ENCODE measurements at places on chromosomes 7 and 10.
A peak's percentile ranks its signal among the peaks of the same experiment; 100 is the strongest.

GRCh38 chr10:76229341-76229740 is 797.9 kb downstream of the LRMDA start:
- no peak for DNase-seq

DNA sequence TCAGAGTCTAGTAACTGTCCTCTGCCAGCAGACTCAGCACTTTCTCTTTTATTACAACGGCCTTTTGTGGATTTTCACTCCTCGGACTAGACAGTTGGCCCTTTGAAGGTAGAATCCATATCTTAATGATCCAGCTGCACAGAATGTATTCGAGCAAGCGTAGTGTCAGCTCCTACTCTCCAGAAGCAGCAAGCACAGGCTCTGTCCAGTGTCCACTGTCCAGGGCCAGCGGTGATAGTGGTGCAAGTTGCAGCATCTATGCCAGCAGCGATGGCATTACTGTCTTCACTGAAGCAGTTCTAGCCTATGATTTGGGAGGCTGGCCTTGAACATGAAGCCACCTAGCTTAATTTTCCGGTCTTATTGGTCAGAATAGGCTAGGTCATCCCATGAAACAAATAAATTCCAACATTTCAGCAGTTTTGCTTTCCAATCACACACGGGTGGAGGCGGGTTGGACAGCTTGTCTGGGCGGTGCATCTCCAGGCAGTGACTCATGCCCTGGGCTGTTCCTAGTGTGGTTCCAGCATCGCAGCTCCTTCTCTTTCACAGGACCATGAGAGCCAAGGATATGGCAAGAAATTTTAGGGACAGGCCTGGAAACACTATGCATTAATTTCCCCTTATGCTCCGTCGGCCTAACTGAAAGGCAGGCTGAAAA is 108.6 kb upstream of the KCNMA1 start:
- DNase-seq: no peak

DNA sequence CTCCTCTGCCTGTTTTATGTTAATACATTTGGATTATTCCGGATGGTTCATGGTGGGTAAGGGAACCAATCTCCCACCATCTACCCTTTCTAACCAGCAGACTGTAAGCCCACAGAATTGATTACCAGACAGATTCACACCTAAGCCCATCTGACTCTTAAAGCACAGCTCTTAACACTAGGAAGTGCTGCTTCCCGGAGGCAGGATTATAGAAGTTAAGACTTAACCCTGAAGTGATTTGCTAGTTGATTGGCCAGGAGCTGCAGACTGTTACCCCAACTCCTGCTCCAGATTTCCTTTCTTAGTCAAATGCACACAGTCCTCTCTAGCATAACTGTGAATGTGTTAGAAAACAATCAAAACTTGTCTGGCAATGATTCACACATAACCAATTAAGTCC is 221.7 kb downstream of the CDK14 start:
- DNase-seq: no peak

- no peak for DNase-seq
Measured at GRCh38 chr7:130721486-130722277, 12.3 kb downstream of the KLF14 start.

GRCh38 chr7:144575456-144575855 is 172.0 kb upstream of the NOBOX start:
- DNase-seq: no peak

- DNase-seq: peak; percentile 36
Measured at GRCh38 chr10:14879124-14879927, 660 bp downstream of the SUV39H2 start.

- no peak for DNase-seq
Measured at GRCh38 chr10:7906128-7906527, 87.8 kb downstream of the TAF3 start.

DNA sequence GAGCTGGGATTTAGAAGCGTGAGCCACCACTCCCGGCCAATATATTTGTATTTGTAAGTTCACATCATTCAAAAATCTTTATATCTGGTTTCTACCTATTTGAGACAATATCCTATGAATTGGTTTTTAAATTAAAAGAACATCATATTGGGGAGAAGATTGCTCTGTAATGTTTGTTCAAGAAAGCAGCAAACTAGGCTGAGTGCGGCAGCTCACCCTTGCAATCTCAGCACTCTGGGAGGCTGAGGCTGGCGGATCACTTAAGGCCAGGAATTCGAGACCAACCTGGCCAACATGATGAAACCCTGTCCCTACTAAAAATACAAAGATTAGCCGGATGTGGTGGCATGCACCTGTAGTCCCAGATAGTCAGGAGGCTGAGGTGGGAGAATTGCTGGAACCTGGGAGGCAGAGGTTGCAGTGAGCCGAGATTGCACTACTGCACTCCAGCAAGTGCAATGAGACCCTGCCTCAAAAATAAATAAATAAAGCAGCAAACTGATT is 9.4 kb downstream of the NIPSNAP2 start:
- no peak for DNase-seq

DNA sequence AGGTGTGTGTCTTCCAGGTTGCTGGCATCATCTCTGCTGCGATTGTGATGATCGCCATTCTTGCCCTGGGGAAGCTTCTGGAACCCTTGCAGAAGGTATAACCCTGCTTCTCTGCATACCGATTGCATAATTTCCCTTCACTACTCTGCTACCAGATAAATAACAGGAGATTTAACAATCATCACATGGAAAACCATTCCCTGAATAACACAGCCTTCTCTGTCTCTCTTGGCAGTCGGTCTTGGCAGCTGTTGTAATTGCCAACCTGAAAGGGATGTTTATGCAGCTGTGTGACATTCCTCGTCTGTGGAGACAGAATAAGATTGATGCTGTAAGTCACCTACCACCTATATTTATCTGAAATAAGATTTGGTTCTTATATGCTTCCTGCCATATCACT is 33.8 kb downstream of the SLC26A4 start:
- DNase-seq: no peak

DNA sequence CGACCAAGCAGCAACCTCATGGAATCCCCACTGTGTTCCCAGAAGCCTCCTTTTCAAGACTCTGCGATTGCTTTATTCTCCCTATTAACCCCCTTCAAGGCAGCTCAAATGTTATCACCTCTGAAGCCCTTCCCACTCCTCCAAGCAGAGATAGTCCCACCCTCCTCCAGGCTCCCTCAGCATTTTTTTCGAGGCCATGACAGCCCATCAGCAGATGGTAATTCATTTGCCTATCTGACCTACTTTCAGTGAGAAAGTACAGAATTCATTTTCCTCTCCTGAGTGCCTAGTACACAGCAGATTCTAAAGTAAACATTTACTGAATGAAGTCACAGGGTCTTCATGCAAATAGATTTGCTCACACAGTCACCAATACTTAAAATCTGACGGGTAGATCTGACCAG is 47.8 kb downstream of the HERPUD2 start:
- DNase-seq: no peak

DNA sequence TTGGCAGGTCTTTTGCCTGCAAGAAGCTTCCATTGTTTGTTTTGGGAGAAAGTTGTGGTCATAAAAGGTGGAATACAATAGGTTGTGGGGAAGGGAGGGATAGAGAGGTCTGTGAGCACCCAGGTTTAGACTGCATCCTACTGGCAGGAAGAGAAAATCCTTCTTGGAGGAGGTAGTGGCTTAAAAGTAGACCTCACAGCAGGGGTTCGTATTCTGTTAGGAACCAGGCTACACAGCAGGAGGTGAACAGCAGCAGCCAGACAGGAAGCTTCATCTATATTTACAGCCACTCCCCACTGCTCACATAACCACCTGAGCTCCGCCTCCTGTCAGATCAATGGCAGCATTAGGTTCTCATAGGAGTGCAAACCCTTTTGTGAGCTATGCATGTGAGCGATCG is 245.3 kb downstream of the NSUN6 start:
- no peak for DNase-seq

GRCh38 chr10:127195571-127196281 is 665 bp downstream of the INSYN2A start:
- no peak for DNase-seq

GRCh38 chr7:36496576-36496975 is 106.9 kb downstream of the ANLN start:
- no peak for DNase-seq

DNA sequence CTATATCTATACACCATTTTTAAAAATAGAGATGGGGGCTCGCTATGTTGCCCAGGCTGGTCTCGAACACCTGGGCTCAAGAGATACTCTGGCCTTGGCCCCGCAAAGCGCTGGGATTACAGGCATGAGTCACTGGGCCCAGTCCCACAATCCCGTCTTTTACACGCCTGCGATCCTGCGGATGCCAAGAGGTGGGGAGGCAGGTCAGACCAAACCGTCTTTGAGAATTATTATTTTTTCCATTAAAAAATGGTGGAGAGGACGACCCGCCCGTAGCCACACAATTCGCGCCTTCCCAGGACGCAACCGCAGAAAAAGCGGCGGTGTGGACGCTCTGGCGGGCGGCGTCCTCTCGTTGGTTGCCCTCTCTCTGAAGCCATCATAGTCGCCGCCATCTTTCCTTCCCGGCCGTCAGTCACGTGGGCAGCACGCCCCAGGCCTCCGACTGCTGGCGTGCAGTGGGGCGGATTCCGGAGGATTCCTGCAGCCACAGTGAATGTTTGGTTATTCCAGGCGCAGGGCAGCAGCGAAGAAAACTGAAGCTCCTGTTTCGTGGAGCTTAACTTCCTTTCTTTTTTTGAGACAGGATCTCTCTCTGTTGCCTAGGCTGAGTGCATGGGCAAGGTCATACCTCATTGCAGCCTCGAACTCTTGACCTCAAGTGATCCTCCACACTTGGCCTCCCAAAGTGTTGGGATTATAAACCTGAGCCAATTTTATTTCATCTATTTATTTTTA is 9.9 kb upstream of the EPHB4 start:
- DNase-seq: peak; percentile 52

DNA sequence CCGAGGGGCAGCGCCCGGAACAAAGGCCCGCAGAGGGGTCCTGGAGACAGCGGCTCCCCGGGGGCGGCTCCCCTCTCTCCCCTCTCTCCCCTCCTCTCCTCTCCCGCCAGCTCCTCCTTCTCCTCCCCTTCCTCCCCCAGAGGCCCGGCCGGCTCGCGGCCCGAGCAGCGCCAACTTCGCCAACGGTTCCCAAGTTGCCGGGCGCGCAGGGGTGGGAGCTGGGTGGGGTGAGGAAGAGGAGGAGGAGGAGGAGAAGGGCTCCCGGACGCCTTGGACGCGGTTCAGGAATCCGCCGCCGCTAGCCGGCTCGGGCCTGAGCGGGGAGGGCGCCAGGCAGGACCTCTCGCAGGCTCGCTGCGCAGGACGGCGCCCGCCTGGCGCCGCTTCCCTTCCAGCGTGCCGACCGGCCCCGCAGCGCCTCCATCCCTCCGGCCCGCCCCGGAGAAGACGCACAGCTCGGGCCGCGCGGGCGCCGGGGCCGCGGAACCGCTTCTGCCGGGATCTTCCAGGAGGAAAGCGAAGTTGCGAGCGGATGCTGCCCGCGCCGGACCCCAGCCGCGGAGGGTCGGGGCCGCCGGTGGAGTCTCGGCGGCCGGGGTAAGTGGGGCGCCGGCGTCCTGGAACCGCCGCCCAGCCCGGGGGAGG is at the start of gene CHST3:
Gene CHST3, plus strand, starts transcription at position 298 of the 645 bp plus-strand sequence. CDS start 41,448 bp downstream, outside the sequence.
- peak; percentile 8 for DNase-seq

DNA sequence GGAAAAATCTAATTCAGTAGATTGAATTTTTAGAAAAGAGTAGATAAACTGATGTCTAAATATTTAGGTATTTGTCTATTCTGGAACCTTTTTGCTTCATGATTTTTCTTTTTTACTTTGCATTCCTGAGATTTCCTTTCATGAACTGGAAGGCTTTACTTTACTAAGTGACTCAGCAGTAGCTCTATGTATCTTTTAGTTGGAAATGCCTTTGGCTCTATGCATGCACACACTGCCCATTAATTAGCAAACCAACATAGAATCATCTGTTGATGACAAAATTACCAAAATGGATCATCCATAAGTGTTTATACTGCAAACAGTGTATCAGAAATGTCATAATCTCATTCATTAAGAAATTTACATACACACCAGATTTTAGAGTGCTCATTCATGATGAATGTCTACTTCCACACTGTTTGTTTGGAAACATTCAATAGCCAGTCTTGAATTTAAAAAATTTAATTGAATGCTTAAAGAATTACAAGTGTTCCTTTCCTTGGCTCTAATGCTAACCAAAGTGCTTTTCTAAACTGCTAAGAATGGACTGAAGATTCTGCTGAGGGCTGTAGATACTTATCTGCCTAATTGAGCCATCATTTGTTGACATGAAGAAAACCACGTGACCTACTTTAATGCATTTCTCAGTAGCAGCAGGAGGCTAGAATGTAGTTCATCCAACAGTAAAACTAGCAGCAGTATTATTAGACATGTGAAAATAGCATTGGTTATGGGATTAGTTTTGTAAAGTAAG is 282.0 kb downstream of the ADK start:
- DNase-seq: no peak

DNA sequence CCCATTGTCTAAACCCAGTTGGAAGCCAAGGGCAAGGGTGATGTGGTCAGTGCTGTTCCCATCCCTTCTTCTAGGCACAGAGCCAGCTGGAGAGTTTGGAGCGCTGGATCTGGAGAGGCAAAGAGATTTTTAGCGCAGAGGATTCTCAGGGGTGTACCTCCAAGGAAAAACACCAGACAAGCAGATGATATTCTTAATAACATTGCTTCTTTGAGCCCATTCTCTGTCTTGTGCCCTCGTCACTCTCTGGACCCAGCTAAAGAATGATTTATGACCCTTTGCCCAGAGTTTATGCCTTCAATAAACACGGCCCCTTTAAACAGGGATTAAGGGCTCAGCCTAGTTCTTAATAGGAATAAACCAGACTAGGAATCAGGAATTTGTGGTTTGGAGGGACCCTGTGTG is 4.7 kb upstream of the HIP1 start:
- no peak for DNase-seq

- DNase-seq: no peak
Measured at GRCh38 chr7:105191331-105191730, 177.3 kb downstream of the KMT2E start.

GRCh38 chr7:8291397-8292141 is 29.6 kb upstream of the ICA1 start:
- DNase-seq: no peak

GRCh38 chr7:40714363-40715052 is 579.7 kb downstream of the SUGCT start:
- no peak for DNase-seq

DNA sequence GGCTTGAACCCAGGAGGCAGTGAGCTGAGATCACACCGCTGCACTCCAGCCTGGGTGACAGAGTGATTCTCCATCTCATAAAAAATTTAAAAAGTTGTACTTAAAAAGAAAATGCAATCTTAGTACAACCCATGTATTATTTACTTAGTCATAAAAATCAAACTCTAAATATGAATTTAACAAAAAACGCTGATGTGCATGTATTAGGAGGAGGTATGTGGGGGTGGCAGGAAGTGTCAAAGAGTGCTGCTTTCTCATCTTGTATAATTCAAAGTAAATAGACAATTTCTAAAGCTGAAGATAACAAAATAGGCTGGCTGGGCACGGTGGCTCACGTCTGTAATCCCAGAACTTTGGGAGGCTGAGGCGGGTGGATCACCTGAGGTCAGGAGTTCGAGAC is 81.0 kb upstream of the NRBF2 start:
- DNase-seq: no peak

- no peak for DNase-seq
Measured at GRCh38 chr10:84424731-84425167, 96.4 kb downstream of the CCSER2 start.

DNA sequence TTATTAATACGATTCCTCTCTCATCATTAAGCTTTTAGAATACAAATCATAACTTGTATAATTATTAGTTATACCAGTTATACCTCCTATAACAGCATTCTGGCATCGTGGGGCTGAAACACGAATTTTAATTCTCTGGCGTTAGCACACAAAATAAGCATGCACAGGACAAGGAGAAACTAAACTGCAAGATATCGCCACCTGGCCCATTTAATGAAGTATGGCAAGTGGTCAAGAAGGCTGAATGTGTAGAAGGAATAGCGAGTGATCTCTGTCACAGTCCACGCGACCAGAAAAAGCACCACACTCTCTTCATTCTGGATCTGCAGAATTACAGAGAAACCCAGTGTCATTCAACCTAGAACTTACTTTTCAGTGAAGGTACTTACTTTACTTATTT is 18.1 kb downstream of the HACD1 start:
- no peak for DNase-seq
